ENCODE measurements at places on chromosomes 13 and 19.

- no peak for DNase-seq
Measured at GRCh38 chr13:31797154-31797775, 57.9 kb downstream of the RXFP2 start.

DNA sequence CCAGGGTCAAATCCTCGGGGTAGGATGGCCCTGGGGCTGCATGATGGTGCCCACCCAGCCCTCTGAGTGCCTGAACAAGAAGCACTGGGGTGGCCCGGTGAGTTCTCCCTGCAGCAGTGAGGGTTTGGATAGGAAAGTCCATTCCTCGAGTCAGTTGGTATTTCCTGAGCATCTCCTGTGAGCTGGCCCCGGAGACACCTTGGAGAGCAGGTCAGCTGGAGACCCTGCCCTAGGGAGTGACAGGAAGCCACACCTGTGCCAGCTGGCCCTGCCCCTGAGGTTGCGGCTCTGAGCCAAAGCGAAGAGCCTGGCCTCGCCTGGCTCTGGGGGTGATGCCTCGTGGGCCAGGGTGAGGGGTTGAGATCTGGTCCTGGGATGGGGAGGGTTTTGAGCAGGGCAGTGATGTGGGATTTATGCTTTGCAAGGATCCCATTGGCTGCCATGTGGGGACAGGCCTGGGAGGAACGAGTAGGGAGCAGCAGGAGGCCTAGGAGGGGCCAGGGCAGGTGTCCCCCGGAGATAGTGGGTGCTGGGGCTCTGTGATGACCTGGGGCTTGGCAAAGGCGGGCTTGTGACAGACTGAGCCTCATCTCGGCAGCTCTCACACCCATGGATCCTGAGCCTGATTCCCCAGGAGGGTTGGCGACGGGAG, 16.0 kb downstream of the CRTC1 start:
- DNase-seq = no peak

DNA sequence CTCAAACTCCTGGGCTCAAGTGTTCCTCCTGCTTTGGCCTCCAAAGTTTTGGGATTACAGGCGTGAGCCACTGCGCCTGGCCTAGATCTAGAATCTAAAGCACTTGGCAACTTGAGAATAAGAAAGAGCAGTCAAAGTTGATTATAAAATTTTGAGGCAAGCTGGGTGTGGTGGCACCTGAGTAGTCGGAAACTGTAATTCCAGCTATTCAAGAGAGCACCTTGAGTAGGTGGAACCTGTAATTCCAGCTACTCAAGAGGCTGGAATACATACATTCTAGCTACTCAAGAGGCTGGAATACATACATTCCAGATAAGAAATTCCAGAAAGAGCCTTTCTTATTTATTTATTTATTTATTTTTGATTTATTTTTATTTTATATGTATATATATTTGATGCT, 8.3 kb upstream of the NAA16 start:
- DNase-seq = no peak

DNA sequence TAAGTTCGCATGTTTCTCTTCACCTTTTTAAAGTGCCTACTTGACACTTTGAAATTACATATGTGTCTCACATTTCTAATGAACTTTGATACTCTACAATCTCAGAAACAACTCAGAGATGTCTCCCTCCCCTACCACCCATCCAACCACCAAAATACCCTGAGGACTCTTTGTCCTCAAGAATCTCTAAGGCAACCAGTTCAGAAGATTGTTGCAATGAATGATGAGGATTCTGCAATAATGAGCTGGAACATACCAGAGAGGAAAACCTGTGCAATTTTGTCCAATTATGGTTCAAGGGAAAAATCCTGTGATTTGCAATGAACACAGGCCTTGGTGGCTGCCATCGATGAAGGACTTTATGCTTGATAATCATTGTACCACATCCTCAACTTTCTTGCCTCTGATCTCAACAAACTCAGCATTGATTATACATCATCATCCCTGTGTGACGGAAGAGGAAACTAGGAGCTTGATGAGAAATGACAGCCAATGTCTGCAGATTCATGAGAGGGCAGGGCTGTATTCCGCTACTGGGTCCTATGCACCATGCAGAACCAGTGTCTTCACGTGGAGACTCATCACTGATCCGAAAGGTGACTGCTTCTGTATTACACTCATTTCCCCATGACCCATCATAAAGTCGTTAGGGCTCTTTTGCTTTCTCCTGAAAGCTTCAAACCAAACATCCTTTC, 1.1 kb downstream of the FPR1 start:
- DNase-seq = no peak

- no peak for DNase-seq
Measured at GRCh38 chr19:37999309-38000213, 92.6 kb downstream of the SIPA1L3 start.

DNA sequence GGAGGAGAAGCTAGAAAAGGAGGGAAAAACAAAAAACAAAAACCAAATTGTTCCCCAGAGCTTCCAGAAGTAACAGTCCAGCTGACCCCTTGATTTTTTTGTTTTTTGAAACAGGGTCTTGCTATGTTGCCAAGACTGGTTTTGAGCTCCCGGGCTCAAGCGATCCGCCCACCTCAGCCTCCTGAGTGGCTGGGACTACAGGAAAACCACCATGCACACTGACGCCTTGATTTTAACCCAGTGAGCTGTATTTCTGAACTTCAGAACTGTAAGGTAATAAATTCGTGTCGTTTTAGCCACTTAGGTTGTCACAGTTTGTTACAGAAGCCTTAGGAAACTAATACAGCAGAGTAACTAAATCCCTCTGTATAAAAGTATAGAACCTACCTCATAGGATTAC, 1.1 kb upstream of the NEK3 start:
- DNase-seq = no peak

DNA sequence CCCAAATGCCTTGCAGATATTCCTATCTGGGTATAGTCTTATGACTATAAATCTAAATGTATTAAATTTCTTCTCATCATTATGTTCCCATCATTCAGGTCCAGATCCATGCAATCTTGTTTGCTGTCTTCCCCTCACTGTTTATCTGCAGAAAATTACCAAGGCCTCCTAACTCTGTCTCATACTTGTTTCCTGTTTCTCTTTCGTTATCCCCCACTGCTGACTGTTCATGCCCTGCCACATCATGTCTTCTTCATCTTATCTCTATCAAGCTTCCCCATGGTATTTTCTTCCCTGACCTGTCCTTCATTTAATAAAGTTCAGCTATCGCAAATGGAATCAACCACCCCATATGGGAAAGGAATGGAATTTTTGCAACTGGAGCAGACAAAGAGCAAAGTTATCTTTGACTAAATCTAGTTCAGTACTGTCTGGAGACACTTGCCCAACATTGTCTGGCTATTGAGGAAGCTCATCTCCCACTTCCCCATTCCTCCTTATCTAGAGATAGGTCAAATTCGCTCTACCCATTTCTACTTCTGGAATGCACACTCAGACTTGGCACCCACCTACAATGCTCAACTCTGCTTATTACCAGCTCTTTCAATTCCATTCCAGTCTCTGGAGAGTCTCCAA, 1358.1 kb downstream of the EFNB2 start:
- DNase-seq = no peak

- DNase-seq = no peak
Measured at GRCh38 chr13:74715718-74716117, 581.5 kb upstream of the KLF12 start.

DNA sequence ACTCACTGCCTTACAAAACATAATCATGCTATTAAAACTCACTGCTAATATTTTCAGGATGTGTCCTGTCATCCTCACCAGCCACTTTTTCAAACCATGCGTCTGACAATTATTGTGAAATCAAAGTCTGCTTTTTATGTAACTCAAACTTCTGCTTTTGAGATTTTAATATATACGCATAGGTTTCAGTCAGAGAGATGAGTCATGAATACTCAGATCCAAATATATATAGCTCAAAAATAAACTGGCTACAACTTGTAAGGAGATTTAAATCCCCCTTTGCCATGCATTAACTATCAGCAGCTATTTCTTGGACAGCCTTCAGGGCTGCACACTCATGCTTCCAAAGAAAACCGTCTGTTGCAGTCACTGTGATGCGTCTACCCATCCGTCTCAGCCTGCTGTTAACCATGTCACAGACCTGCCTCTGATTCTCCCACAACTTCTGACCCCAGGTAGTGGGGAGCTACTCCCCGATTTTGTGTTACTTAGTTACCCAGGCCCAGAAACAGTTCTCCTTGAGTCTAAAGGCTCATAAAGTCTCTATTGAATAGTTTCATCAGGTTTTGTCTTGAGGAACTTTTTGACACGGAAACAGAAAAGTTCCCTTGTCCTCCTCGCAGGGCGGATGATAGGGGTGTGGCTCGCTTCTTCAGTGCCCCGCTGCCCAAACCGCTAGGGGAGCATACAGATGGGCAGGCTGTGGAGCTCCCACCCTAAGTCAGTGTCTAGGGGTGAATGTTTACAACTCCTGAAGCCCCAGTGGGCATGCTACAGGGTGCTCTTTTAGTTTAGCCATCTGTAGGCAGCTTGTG, 33.8 kb upstream of the SGCG start:
- DNase-seq = no peak

DNA sequence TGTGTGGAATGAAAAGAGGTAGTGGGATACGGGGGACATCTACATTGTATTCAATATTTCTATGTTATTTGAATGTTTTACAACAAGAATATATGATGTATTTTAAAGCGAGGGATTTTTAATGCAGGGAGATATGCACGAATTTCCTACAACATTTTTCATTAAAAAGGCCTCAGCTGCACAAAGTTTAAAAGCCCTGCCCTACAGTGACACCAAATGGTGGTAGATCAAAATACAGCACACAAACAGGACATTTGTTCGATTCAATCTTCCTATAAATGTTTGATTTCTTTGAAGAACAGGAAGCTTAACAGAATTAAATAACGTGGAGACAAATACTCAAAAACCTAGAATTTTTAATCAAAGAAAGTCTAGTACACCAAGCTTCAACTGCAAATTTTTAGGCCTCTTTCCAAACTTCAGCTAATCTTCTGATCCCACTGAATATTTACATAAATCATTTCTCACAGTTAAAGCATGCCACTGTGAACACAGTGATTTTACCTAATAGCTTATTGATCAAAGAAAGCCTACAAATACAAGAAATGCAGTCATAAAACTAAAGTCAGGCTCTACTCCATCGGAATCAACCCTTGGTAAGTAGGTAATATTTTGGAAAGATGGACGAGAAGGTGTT, 257.2 kb downstream of the DIAPH3 start:
- no peak for DNase-seq

DNA sequence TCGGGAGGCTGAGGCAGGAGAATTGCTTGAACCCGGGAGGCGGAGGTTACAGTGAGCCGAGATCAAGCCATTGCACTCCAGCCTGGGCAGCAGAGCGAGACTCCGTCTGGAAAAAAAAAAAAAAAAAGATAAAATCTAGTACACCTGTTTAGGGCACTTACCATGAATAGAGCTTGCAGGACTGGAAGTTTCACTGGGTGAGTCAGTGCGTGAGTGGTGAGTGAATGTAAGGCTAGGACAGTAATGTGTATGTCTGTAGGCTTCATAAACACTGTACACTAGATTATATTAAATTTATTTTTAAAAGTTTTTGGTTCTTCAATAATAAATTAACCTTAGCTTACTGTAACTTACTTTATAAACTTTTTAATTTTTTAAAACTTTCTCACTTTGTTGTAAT, 22.9 kb downstream of the PPP5C start:
- no peak for DNase-seq

DNA sequence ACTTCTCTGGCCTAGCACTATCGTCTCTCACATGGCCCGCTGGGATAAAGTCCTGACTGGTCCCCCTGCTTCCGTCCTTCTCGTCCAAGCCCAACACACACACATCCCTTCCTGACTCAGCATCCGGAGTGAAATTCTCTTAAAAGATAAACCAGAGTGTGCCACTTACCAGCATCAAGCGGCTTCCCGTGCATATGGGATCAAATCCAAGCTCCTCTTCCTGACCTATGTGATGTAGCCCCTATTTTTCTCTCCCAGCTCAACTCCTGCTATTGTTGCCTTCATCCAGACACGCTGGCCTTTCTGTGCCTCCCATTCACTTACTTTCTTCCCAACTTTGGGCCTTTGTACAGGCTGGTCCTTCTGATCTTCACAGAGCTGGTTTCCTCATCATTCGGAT, 530.4 kb downstream of the DIAPH3 start:
- DNase-seq = no peak

DNA sequence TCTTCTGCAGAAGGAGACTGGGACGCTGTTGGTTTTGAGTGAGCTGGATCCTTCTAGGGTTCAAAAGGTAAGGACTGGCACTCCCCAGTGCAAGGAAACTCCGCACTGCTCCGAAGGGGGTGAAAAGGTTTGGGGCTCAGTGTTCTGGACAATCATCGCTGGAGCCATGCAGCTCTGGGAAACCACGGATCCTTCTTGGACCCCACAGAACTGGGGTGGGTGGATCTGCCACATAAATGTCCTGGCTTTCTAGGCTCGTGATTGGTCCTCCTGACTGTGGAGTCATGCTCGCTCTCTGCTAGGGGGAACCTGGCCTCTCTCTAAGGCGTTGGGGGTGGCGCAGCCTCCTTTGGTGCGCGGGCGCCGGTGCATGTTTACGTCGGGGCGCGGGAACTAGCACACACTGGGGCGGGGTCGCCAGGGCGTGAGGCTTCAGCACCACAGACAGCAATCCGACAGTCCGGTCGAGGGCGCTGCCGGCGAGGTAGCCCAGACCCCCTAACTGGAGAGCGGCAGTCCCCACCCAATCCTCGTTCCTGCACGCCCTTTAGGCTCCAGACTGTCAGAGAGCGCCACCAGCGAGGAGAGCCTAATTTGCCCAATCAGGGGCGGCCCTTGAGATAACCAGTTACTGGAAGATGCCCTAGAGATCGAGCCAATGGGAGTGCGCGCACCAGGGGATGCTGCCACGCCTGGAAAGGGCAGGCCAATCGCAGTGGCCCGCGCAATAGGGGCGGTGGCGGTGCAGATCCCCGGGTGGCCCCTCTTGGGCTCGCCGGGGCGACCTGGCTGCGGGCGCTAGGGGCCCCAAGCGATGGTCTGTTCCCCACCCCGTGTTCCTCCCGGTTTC, 913 bp upstream of the ELAVL3 start:
- DNase-seq = peak; percentile 96

DNA sequence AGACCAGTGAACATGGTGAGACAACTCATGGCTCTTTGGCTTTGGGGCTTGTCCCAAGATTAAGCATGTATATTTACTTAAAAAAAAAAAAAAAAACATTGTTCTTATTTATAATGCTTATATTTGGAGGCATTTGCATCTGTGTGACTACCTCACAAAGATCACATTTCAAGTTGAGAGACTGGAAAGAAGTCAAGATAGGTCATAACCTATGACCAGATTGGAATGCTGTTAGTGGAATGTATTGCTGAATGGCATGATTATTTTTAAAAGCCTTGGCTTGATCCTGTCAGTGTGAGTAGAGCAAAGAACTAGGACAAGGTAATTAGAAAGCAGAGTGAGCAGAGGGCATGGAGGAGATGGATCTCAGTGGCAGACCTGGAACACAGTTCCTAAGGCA, 214.6 kb downstream of the OXGR1 start:
- no peak for DNase-seq

- DNase-seq = no peak
Measured at GRCh38 chr13:81872581-81872980, 1531.7 kb upstream of the SPRY2 start.

- no peak for DNase-seq
Measured at GRCh38 chr19:38125238-38125637, 98.8 kb downstream of the DPF1 start.

GRCh38 chr19:11422163-11423065, 3.3 kb upstream of the RGL3 start:
- peak; percentile 39 for DNase-seq

- DNase-seq = no peak
Measured at GRCh38 chr13:57877601-57878000, 246.1 kb downstream of the PCDH17 start.
